ENCODE measurements at places on chromosomes 1 and 21.
A peak's percentile ranks its signal among the peaks of the same experiment; 100 is the strongest.

DNA sequence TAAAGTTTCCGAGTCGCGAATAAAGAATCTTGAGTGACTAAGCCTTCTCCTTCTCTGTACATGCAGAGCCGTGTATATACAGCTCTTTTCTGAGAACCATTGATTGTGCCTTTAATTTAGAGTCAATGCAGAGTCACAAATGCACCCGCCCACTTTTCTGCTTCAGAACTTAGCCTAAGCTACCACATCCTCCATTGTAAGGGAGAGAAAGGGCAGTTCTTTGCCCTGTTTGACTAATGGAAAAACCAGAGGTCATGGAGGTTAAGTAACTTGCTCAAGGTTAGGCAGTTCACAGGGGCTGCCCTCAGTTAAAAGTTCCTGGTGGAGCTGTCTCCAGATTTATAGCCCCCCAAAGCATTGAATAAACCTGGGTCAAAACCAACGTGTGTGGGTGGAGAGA, 139.6 kb downstream of the TOMM20 start:
- peaks cover 31% of the 10 kb centered on the region for H3K4me1 ChIP-seq
- H3K4me3 ChIP-seq = no peak overlapping the region
- H3K36me3 ChIP-seq = no peaks in the 10 kb centered on the region
- no peaks in the 10 kb centered on the region for H3K27me3 ChIP-seq

GRCh38 chr1:245873068-245873467, 634.0 kb downstream of the SMYD3 start:
- H3K4me1 ChIP-seq = peaks cover 57% of the 10 kb centered on the region
- no peaks in the 10 kb centered on the region for H3K36me3 ChIP-seq
- peak overlapping the region; percentile 94 for H3K27ac ChIP-seq
- no peaks in the 10 kb centered on the region for H3K27me3 ChIP-seq
- peak; percentile 57 for DNase-seq
- H3K4me3 ChIP-seq = no peak overlapping the region

- no peak overlapping the region for H3K27ac ChIP-seq
- H3K36me3 ChIP-seq = no peaks in the 10 kb centered on the region
- H3K4me1 ChIP-seq = no peaks in the 10 kb centered on the region
- no peaks in the 10 kb centered on the region for H3K27me3 ChIP-seq
Measured at GRCh38 chr21:35059742-35060141, 10.6 kb upstream of the RUNX1 start.

- no peaks in the 10 kb centered on the region for H3K36me3 ChIP-seq
- H3K4me3 ChIP-seq = no peak overlapping the region
- H3K4me1 ChIP-seq = no peaks in the 10 kb centered on the region
- H3K27me3 ChIP-seq = no peaks in the 10 kb centered on the region
- no peak for DNase-seq
Measured at GRCh38 chr1:194174528-194174927, 988.1 kb upstream of the B3GALT2 start.

DNA sequence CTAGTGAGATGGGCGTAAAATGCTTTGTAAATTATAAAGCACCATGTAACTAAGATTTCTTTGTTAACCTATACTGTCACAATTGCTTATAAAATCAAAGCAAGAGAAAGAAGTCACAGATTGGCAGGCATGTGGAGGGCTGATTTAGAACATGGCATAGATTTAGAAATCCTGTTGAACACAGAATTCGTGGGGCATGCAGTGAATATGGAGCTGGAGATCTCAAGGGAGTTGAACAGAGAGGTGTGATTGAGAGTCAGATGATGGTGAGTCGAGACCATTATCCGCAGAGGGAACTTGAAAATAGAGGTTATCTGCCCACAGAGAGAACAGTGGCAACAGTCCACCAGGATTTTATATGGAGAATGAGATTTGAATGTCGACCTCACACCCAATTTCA, 27.6 kb downstream of the PBX1 start:
- peaks cover 2% of the 10 kb centered on the region for H3K36me3 ChIP-seq
- no peak for DNase-seq
- no peaks in the 10 kb centered on the region for H3K27me3 ChIP-seq
- peaks cover 7% of the 10 kb centered on the region for H3K4me1 ChIP-seq
- H3K27ac ChIP-seq = no peak overlapping the region
